Stimulated activated CD8-positive, alpha-beta memory T cell treated with anti-CD3 and anti-CD28 coated beads, Interleukin-15, amount 100 ng/mL, for 24 hours (primary cell): ENCODE measurements at places on chromosomes 2 and 18.

GRCh38 chr18:28248653-28249052 is 71.7 kb upstream of the CDH2 start:
- no peak for DNase-seq

DNA sequence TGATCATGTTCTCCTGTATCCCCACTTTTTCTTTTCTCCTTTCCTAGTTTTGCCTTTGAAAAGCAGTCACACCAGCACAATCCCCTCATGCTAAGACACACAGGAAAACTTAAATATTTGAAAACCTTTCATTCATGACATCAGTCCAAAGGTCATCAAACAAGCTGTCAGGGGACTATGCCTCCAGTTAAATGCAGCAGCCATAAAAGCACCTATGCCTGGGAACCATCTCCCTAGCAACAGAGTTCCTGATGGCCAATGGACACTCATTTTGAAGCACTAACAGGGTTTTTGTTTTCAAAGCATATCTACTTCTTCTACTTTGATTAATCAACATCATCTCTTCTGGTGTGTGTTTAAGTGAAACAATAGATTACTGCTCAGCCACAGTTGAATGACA is 286.4 kb upstream of the PARD3B start:
- no peak for DNase-seq

GRCh38 chr2:13524492-13524891 is 807.8 kb downstream of the TRIB2 start:
- no peak for DNase-seq

GRCh38 chr2:19865151-19865550 is 36.6 kb downstream of the TTC32 start:
- no peak for DNase-seq

GRCh38 chr18:8747440-8747937 is 42.1 kb downstream of the MTCL1 start:
- no peak for DNase-seq

- no peak for DNase-seq
Observed at GRCh38 chr2:94879982-94880377, 8.8 kb downstream of the TEKT4 start.
